Foreskin fibroblast (primary cell): ENCODE measurements at places on chromosomes 5 and 9.

DNA sequence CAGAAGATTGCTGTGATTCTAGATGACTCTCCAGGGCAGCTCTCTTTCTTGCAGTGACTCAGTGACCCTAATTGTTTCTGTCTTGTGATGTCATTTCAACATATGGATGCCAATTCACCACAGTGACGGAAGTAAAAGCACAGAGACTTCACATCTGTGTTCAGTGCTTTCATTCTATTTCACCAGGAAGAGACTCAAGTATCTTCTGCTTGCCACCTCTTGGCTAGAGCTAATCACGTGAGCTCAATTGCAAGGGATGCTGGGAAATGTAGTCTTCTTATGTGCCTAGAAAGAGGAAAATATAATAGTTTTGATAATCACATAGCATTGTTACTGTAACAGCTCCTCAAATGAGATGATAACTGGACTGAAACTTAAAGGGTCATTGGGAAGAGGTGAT is 453.3 kb upstream of the KLF4 start:
- DNase-seq = no peak

GRCh38 chr9:109913461-109913810 is 133.4 kb downstream of the PALM2AKAP2 start:
- no peak for DNase-seq

DNA sequence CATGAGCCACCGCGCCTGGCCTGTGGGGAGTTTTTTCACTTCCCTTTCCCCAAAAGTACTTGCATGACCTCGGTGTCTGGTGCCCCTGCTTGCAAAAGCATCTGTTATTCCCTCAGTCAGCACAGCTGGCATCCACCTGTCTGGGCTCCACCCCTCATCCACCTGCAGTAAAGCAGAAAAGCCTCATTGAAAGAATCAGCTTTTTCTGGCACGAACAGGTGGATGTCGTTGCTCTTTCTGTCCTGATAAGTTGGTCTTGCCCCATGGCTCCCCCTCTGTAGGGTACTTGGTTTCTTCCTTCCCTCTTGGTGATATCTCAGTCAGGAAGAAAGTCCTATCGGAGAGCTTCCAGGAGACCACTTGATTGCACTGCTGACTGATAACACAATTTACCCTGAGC is 37.4 kb downstream of the WWC1 start:
- no peak for DNase-seq

- DNase-seq = no peak
Measured at GRCh38 chr9:108837530-108837929, 18.3 kb downstream of the ACTL7B start.

- DNase-seq = peak; percentile 52
Measured at GRCh38 chr5:78008356-78008967, 232.3 kb upstream of the TBCA start.

DNA sequence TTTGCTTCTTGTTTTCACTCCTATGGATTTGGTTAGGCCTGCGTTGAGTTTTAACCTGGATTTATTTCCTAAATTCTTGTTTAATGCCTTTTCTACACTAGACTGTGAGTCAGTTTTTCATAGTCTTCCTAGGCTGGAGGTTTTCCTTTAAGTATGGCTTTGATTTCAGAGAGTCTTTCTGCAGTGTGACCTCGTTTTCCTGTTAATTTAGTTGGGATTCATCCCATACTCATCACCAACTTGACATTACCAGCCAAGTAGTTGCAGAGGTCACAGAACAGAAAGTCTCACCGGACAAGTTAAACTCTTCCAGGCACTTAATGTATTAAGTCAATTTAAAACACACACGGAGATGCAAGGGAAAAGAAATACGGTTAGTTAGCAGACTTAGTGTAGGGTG is 29.7 kb upstream of the AUH start:
- peak; percentile 72 for DNase-seq

- DNase-seq = no peak
Measured at GRCh38 chr5:38777111-38777510, 68.7 kb upstream of the OSMR start.

DNA sequence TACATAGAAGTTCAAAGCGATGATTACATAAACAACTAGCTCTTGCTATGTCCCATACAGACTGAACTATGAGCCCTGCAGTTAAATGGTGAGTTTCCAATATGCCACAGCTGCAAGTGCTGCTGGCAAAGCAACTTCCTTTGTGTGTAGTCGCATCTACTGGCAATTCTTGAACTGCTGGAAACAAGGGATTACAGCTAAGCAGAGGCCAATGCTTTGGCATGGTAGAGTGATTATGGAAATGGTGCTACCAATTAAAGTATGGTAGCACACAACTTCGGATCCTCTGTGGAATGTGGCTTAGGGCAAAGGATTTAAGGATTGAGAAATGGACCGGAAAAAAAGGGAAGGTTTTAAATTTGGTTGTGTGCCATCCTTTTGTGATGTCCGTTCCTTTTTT is 856.6 kb downstream of the MAT2B start:
- DNase-seq = no peak

GRCh38 chr5:179348843-179349242 is 3.6 kb upstream of the ADAMTS2 start:
- no peak for DNase-seq

DNA sequence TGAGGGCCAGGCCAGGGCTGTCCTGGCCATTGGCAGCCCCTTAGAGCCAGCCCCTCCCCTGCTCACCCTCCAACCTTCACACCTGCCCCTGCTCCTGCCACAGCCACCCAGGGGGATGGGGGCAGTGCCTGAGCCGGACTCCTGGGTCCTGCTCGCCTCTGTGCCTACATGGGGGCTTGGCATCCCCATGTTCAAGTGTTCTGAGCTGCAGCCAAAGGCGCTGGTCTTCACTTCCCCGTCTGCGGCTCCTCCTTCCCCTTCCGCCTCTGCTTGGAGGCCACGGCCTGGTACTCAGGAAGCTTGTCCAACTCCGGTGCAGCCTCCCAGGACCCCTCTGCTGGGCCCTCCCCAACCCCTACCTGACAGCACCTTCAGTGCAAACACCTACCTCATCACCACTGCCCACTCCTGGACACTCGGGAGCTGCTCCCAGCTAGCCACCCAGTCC is 2.3 kb upstream of the DNLZ start:
- no peak for DNase-seq

GRCh38 chr5:5341531-5342292 is 80.8 kb upstream of the ICE1 start:
- DNase-seq = peak; percentile 16

- no peak for DNase-seq
Measured at GRCh38 chr5:66417781-66418180, 178.4 kb upstream of the MAST4 start.

DNA sequence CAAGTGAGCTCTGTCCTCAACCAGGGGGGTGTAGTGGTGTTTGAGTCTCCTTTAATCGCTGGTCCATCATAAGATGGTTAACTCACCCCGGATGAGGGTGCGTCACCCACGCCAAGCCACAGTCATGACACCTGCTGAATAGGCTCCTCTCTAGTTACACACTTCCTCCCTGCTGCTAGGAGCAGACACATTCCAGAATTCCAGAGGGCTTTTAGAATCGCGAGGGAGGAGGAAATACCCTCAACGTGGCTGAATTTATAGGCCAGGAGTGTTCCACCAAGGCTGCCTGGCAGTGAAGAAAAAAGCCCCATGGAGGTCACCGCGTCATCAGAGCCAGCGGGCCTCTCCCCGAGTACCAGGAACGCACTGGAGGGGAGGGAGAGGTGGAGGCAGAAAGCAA is 5.1 kb downstream of the GLRX start:
- peak; percentile 63 for DNase-seq

GRCh38 chr5:95942968-95943367 is 18.7 kb downstream of the ELL2 start:
- DNase-seq = no peak

- no peak for DNase-seq
Measured at GRCh38 chr5:170722316-170722715, 61.2 kb upstream of the GABRP start.

- DNase-seq = no peak
Measured at GRCh38 chr9:4850603-4851310, 58.0 kb downstream of the RCL1 start.

- no peak for DNase-seq
Measured at GRCh38 chr5:156799171-156799570, 50.9 kb upstream of the PPP1R2B start.

GRCh38 chr9:132756214-132756845 is 86.1 kb downstream of the GTF3C4 start:
- DNase-seq = no peak

- no peak for DNase-seq
Measured at GRCh38 chr5:170152767-170153166, 47.1 kb downstream of the FOXI1 start.

DNA sequence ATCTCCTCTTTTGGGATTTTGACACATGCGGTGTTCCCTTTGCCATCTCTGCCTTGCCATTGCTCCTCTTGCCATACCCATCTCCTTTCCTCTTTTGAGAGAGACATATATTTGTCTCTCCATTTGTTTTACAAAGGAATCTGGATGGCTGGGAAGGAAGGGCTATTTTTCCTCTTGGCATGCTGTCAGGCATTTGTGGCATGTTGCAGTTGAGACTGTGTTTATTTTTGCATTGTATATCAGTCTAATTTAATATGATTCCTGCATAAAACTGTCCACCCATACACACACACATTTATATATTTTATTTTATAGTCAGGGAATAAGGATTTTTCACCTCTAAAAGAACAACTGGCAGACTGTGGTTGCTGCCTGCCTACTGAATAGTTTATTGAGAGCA is 1105.8 kb upstream of the SEMA6A start:
- no peak for DNase-seq

DNA sequence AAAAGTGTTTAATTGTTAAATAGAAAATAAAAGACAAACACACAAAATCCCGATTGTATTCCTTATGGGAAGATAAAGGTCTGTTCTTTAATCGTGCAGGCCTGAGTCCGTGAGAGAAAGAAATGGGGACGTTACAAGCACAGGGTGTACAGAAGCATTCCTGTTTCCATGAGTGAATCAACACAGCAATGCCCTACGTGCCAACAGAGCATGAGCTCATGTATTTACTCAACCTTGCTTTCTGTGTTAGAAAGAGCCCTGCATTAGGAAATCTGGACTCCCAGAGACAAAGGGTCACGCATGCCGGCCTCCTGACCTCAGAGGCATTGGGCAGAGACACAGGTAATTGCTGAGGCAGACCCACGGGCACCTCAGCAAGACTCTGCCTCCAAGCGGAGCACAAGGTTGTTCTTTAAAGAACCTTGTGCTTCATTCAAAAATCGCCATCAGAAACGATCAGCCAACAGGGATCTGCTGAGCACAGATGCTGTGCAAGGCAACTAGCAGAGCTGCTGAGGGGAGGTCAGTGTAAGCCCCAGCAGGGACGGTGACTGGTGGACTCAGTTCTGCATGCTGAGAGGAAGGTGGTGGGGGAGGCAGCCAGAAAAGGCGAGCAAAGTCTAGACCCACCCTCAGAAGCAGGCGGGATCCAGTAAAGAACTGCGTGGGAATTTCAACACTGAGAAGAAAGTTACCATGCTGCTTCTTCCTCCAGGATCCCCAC is 101.0 kb downstream of the TLE1 start:
- DNase-seq = peak; percentile 77

DNA sequence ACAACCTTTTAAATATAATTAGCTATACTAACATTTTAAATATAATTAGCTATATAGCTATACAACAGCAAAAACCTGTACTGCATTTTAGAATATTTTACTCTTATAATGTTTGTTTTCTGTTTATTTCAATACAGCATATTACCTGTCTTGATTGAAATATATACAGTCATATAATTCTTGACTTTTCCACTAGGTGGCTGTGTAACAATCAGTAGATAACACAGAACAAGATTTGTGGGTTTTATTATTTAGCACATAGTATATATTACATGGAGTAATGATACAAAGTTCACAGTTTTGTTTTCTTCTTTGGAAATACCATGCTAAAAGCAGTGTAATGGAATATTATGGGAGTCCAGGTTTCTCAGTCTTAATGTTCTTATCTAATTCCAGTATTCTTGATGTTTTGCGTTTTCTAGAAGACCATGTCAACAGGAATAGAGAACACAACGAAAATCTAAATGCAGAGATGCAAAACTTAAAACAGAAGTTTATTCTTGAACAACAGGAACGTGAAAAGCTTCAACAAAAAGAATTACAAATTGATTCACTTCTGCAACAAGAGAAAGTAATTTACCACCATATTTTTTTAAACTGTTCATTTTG is 13.3 kb downstream of the HMMR start:
- DNase-seq = no peak

- DNase-seq = peak; percentile 66
Measured at GRCh38 chr9:22240619-22241018, 206.0 kb upstream of the DMRTA1 start.
